ENCODE measurements at places on chromosomes 1 and 21.
A peak's percentile ranks its signal among the peaks of the same experiment; 100 is the strongest.

DNA sequence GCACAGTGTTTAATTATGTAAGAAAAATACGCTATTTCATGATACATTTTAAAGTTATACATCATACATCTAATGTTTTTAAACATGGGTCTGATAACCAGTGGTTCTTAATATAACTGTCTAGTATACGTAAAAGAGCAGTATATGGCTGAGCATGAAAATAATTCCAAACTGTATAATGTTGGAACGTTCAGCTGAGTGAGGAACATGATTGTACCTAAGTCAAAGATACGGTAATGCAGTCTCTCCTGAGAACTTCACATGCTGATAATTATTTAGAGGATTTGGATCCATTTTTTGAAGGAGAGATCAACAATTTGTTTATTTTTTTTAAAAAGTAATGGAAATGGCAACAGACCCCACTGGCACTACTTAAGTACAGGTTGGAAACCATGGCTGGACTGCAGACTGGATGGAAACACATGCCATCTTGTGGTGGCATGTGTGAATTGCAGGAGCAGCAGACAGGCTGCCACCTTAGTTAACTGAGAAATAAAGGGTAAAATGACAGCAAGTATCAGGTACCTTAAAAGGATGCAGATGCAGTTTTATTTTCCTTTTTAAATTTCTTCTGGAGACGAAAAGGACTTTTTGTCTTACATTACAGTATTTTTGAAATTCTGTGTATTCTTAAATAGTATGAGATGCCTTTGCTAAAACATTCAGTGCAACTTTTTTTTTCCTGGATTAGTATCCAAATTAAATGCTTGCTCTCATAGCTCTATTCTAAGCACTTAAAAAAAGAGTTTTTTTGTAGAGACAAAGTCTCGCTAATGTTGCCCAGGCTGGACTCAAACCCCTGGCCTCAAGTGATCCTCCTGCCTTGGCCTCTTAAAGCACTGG, 73.8 kb downstream of the MTR start:
- DNase-seq, result peak; percentile 39

DNA sequence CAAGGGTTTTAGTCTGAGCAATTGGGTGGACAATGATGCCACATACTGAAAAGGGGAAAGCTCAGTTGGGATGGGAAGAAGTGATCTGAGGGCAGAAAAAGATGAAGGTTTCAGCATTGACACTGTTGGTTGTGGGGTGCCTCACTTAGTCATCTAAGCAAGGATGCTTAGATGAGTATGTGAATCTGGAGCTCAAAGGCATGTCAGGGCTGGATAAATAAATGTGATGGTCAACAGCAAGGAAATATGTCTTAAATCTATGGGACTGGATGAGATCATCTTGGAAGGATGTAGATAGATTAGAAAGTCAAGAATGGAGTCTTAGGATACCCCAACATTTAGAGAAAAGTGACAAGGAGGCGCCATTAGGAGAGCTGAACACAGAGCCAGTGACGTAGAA, 114.6 kb downstream of the ZBTB18 start:
- no peak for DNase-seq

GRCh38 chr1:109837852-109838570, 72.6 kb upstream of the CSF1 start:
- no peak for DNase-seq

DNA sequence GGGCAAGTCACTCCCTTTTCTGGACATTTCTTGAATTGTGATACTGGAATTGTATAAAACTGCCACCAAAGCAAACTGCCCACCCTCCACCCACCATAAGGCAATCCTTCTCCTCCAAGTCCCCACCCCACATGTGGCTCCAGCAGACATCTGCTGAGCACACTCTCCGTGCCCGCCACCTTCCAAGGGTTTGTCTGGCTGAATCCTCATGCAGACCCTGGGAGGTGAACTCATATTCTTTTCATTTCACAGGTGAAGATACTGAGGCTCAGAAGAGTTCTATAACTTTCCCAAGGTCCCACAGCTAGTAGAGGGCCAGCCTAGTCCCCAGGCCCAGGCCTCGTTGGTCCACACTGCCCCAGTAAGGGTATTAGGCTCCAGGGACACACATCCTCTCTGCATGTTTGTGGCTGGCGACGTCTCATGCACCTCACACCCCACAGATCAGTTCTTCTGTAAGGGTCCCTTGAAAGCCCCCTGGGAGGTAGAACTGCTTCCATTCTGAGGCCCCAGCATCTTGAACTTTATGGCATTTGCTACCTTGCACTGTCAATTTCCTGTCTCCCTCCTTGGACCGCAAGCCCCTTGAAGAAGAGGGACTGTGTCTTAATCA, 14.1 kb downstream of the CNTN2 start:
- DNase-seq, result no peak

DNA sequence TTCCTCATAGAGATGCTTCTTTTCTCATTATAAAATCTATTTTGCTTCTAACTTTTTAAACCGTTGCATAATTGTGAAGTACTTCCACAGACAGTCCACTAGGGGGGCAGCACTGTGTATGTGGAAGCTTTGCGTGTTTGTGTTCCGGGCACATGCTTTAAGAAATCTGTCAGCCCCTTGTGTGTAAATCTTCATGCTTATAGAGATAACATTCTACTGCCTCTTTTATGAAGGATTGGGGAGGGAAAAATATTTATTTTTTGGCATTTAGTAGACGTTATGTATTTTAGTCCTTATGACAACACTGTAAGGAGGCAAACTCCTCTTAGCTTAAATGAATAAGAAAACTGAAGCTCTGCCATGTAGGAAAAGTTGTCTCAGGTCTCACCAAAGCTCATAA, 157.3 kb upstream of the PTGFR start:
- peak; percentile 31 for DNase-seq

DNA sequence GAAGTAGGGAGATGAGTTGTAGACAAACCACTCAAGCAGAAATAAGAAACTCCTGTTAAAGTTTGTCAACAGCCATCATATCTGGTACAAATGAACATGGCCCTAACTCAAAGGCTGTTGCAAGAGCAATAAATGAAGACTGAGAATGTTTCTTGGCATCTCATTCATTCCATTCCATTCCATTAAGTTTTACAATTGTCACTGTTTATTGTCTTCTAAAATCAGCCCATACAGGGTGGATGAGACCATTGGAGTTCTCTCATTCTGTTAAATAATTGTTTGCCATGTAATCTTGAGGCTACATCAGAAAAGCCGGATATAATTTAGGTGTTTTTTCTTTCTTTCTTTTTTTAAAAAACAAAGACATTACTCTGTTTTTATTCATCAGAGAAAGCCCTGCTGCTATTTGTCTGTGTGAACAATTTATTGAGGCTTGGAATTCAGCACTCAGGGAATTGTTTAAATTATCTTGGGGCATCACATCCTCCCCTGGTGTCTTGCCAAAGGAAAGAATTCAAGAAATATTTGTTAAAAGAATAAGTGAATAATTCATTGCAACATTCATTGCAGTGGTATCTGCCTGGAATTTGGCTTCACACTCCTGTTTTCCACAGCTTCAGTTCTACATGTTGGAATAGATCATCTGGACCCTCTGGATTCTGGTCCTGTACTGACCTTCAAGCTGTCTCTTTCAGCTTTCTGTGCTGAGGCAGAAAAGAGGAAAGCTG, 604.5 kb downstream of the PLPP3 start:
- no peak for DNase-seq

- no peak for DNase-seq
Measured at GRCh38 chr1:61226791-61227567, 144.6 kb downstream of the NFIA start.

GRCh38 chr1:118118469-118118868, 66.6 kb downstream of the SPAG17 start:
- DNase-seq, result no peak

DNA sequence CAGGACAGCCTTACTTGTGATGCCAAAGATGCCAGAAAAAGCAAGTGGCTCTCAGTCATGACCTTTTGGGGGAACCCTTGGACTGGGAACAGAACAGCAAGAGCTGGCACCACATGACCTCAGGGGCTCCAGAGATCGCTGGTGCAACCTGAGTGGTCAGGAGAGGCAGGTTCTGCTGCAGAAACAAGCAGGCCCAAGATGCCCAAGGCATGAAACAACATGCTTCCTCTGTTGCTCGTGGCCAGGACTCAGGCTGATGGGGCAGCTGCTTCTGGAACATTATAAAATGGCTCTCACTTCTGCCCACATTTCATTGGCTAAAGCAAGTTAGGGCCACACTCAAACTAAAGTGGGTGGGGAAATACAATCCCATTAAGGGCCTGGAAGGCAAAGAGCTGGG, 17.7 kb upstream of the CLSTN1 start:
- no peak for DNase-seq

GRCh38 chr21:36430841-36431240, 45.6 kb downstream of the CHAF1B start:
- no peak for DNase-seq

GRCh38 chr1:206488466-206488865, 18.2 kb downstream of the IKBKE start:
- DNase-seq, result no peak

- no peak for DNase-seq
Measured at GRCh38 chr1:174266991-174267612, 107.8 kb downstream of the RABGAP1L start.

GRCh38 chr1:236618507-236618906, 14.2 kb upstream of the HEATR1 start:
- no peak for DNase-seq

- no peak for DNase-seq
Measured at GRCh38 chr1:115006191-115006590, 23.4 kb upstream of the TSHB start.

DNA sequence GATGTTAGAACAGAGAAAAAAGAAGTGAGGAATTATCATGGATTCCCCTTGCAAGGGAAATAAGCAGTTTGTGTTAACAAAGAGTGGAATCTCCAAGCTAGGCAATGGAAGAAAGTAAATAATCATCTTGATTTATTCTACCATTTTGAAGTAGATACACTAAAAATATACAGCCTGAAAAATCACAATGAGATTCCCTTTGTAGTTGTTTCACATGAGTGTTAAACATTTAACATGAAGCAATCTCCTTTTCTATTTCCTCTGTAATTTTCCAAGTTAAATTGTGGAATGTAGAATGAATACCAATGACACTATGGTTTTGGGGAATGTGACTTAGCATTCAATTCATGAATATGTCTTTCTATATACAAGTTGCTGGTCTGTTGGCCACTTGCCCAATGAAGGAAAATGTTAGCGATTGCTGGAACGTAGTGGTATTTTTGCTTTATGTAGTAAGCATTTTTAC, 5.7 kb downstream of the TGFB2 start:
- no peak for DNase-seq

GRCh38 chr21:33817663-33818451, 97.7 kb downstream of the ATP5PO start:
- DNase-seq, result no peak

DNA sequence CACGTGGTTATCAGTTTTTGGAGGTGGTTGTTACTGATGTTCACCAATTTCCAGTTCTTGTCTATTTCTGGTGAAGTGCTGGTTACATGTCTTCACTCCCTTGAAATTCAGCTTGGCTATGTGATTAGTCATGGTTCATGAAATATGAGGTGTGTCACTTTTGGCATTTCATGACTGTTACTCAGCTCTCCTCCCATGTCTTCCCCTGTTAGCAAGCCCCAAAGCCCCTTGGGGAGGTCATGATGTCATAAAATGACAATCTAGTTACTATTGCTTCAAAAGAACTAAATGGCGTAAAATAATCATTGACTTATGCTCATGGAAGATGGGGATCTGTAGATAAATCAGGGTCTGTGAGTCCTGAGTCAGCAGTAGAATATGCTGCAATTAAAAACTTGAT, 425.1 kb downstream of the SETD4 start:
- no peak for DNase-seq

DNA sequence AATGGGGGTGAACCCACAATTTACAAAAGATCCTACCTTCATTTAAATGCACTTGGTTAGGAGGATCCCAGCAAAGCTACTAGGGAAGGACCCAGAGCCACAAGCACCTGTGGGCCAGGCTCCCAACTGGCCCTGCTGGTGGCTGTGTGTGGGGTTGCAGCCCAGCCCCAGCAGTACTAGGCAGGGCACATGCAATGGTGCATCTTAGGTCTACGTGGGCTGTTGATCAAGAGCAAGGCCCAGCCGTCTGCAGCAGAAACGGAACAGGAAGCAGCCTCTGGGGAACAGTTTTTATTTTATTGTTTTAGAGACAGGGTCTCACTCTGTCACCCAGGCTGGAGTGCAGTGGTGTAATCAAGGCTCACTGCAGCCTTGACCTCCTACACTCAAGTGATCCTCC, 134.1 kb upstream of the RAB4A start:
- no peak for DNase-seq

DNA sequence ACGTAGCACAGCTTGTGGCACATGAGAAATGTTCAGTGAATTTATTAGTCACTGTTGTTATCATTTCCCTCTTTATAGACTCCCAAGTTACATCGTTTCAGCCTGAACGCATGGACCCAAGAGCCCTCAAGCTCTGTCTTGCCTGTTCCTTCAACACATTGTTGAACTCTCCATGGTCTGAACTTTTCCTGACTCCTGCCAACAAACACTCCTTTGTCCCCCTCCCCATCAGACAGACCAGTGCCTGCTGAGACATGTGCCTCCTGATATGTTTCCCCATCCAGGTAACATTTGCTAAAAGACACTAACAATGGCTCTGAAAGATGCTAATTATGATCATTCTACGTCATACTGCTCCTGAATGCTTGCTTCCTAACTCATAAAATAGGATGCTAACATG, 108.7 kb upstream of the NFIA start:
- DNase-seq, result no peak

GRCh38 chr1:226082959-226083301, 20.4 kb downstream of the H3-3A start:
- DNase-seq, result peak; percentile 29

DNA sequence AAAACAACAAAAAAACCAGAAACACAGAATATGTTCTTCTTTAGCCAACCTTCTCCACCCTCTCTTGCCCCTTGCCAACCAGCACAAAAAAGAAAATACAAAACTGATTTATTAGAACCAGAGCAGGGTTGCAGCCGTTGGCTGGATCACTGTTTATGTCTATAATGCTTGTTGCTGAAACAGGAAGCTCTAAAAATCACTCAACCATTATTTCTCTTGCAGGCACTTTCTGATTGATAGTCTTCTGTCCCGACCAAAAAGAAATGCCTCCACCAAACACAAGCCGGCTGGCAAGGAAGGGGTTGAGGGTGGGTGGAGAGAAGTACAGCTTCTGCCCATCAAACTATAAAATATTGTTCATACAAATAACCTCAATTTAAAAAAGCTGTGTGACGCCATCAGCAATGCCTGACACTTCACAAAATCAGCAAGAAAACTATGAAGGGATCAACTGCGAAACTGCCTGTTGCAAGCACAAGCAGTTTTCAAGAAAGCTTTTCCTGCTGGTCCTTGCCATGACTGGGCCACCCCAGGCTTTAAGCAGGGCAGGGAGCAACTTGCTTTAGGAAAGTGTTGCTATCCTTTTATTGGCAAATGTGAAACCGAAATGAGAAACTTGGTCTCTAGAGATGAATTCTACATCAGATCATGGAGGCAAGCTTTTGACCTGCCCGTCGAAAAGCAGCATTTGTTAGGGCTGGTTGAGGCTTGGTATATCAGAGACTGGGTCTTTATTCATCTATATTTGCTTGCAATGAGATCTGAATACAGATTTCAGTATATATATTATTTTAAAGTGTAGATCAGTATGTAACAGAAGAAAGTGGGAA, 174.2 kb downstream of the RUNX1 start:
- DNase-seq, result no peak

All from AML-193 (cell line).